T-helper 17 cell (primary cell): ENCODE measurements at places on chromosomes 12 and 14.

GRCh38 chr12:57717846-57718640, 20.5 kb downstream of the AGAP2 start:
- DNase-seq, result no peak

GRCh38 chr14:44162197-44162596, 344.9 kb downstream of the FSCB start:
- DNase-seq, result no peak

GRCh38 chr12:51958542-51958941, 7.0 kb downstream of the ACVR1B start:
- DNase-seq, result no peak

- no peak for DNase-seq
Measured at GRCh38 chr12:43841253-43841652, 5.4 kb downstream of the TMEM117 start.

DNA sequence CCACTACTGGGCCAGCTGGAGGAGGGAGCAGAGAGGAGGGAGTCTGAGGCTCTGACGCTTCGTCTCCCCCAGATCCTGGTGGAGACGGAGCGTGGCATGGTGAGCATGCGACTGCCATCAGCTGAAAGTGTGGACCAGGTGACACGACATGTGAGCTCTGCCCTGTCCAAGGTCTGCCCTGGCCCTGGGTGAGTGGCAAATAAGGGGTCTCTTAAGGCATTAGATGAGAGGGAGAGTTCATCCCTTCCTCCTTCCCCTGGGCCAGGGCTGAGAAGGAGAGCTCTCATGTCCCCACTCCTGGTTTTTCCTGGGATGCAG, 2.5 kb downstream of the CARMIL3 start:
- no peak for DNase-seq
